ENCODE measurements at places on chromosomes 16 and 17.
A peak's percentile ranks its signal among the peaks of the same experiment; 100 is the strongest.

DNA sequence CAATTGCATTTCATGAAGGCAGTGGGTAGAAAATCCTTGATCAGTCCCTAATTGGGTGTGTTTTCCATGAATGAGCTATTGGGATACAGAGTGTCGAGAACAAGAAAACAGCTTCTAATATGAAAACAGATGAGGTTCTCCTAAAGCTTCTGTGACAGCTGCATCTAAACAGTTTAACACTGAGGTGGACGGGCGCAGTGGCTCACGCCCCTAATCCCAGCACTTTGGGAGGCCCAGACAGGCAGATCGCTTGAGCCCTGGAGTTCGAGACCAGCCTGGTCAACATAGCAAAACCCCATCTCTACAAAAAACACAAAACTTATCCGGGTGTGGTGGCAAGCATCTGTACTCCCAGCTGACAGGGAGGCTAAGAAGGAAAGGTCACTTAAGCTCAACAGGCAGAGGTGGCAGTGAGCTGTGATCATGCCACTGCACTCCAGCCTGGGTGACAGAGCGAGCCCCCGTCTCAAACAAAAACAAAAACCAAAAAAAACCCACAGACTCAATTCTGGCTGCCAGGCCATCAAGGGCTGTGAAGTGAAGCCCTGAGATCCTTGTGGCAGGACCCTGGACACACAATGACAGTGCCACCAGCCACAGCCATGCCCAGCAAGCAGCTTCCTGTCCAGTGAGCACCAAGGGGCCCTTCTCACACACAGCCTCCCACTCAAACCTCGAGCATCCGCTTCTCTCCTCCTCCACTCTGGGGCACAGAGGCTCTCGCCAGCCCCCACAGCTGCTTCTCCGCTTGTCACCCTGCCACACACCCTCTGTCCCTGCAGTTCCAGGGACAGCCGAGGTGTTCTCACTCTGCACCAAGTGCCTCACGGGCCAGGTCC is 44.0 kb downstream of the ANKRD11 start:
- DNase-seq: no peak

DNA sequence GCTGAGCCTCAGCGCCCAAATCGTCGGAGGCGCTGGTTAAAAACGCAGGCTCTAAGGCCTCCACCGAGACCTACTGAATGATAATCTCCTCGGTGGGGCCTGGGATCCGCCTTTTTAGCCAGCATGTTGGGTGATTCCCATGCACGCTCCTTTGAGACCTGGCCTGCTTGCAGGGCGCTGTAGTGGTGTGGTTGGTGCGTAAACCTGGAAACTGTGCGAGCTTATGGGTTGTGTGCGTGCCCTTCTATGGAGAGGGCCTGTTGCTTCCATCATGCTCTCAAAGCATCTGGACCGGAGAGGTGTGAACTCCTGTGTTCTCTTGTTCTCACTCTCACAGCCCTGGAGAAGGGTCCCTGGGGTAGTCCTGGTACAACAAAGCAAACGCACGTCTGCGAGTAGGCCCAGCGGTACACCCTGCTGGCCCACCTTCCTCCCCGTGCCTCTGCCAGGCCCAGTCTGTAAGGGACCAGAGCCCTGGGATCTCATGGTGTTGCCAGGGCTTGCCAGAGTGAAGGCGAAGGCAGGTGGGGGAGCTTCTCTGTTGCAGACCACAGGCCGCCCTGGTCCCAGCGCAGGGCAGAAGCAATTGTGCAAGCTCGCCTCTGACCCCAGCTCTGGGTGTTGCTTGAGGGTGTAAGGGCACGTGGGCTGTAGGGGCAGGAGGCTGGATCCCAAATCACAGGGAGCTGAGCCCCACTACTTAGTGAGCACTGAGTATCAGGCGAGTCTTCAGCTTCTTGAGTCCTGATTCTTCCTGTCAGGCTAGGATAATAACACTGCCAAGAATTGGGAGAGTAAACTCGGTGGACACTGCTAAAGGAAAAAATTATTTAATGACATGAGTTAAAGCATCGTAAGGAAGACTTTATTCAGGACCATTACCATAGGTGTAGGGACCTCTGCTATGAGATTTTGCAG is 879 bp upstream of the LRRC75A start:
- no peak for DNase-seq

- no peak for DNase-seq
Observed at GRCh38 chr17:75557852-75558665, 29.5 kb upstream of the MYO15B start.

DNA sequence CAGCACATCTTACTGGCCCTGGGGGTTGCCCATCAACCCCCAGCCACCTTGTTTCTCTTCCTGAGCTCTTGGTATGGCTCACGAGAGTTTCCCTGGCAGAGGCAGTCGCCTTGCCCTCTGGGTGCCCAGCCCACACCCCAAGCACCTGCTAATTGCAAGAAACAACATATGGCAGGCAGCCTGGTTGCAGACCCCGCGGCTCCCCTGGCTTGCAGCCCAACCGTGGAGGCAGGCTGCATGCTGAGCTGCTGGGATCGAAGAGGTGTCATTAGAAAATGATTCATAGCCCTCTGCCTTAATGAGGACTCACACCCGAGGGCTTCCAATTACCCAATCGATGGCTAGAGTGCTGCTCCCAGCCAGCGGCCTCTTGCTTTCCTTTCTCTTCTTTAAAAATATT is 115.7 kb downstream of the TMEM114 start:
- DNase-seq: no peak

- no peak for DNase-seq
Observed at GRCh38 chr17:27609611-27610303, 21.2 kb upstream of the LGALS9 start.

GRCh38 chr17:78016852-78017251 is 58.3 kb downstream of the TNRC6C start:
- DNase-seq: no peak

DNA sequence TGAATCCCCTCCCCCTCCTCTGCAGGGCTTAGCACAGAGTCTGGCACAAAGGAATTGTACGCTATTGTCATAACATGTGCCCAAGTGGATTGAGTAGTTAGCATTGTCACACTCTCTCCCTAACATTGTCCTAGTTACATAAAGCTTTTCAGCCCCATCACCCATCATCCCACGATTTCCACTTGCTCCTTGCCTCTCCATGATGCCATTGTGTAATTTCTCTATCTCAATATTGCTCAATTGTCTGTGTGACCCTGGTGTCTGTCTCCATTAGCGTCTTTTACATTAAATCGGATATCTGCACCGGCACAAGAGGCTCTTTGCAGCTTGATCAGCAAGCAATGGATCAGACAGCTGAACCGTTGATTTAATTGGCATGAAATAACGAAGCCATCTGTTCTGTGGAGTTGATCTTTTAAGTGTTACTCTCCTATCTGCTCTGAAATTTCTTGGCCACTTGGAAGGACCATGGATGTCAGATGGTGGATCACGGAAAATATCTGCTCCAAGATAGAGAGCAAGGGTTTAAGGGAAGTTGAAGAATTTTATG is 77.0 kb upstream of the HS3ST4 start:
- no peak for DNase-seq

GRCh38 chr17:17034496-17035075 is 7.7 kb upstream of the MPRIP start:
- DNase-seq: no peak

- no peak for DNase-seq
Observed at GRCh38 chr17:77245162-77245926, 104.6 kb downstream of the SEC14L1 start.

GRCh38 chr16:27972500-27972899 is 91.0 kb downstream of the GSG1L start:
- DNase-seq: no peak

- DNase-seq: peak; percentile 79
Observed at GRCh38 chr17:5031365-5032082, 3.7 kb downstream of the SLC52A1 start.

- no peak for DNase-seq
Observed at GRCh38 chr16:25079637-25080378, 31.7 kb upstream of the LCMT1 start.

DNA sequence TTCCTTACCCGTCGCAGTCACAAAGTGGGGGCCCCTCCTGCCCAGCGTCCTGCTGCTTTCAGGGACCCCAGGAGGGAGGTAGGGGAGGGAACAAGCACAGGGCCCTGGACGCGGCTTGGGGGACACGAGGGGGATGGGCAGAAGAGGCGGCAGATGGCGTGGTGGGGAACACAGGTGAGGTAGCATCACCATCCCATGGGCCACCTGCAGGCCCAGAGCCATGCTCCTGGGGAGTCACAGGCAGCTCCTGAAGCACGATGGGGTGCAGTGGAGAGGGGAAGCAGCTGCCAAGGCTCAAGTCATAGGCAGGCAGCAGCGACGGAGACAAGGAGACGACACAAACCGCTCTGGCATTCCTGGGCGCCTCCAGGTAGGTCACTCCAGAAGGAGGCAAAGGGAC is 10.8 kb downstream of the UNKL start:
- DNase-seq: no peak
